ENCODE measurements at places on chromosomes 5 and 9. TPM values are rescaled to one million over a fixed set of nuclear protein-coding genes. Genes with fewer than 3 reads are reported as not detected.

GRCh38 chr9:37428345-37428744 lies 5.8 kb downstream of the GRHPR start:
- no peaks in the 10 kb centered on the region for H3K4me1 ChIP-seq
- no peak for DNase-seq
- H3K36me3 ChIP-seq = peaks cover 2% of the 10 kb centered on the region
- no peak overlapping the region for H3K4me3 ChIP-seq
- no peak overlapping the region for H3K27ac ChIP-seq

The GABRA6 gene
- not detected for total RNA-seq

DNA sequence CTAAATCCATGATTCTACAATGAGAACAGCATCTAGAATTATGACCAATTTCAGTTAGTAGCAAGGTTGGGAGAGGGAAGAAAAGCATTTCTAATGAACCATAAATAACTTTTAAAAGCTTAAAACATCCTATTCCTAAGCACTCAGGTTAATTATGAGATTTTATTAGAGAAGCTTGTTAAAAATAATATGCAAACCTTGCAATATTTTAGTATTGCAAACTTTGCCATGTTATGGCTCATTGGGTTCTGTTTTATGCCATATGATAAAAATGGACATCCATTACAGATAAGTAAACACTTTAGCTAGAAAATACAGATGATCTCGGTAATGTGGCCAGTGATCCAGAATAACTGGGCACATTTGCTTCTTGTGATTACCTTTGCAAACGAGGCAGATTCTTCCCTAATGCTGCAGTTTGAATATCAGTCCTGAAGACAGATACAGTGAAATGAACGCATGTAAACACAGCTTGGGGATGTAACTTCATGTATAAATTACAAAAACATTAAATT lies 447.0 kb downstream of the PLK2 start:
- no peaks in the 10 kb centered on the region for H3K36me3 ChIP-seq
- H3K4me3 ChIP-seq = no peak overlapping the region
- no peaks in the 10 kb centered on the region for H3K4me1 ChIP-seq
- H3K27me3 ChIP-seq = no peaks in the 10 kb centered on the region

DNA sequence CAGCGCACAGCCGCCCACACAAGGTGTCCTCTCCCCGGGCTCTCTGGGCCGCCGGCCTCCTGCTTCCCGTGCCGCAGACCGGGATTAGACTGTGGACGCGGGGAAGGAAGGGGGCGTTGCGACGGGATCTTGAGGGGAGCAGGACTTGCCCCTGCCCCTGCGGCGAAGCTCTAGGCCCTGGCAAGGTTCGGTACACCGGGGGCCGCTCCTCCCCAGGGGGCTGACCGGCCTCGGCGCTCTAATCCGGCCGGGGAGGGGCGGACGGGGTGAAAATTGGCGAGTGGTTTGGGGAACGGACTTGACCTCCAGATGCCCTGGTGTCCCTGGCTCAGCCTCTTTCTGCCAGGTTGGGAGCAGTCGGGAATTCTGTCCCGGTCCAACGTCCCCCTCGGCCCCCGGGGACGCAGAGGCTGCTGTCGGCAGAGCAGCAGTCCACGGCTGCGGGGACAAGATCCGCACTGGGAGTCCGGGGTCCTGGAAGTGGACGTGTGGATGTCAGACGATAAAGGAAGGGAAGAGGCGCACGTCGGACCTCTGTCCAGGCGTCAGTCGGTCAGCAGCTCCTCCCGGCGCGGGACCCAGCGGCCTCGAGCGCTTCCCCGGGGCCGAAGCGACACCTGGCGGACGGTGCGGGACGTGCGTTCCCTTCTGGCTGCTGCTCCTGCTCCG lies 1.9 kb upstream of the CNTFR start:
- DNase-seq = peak; percentile 94
- H3K4me1 ChIP-seq = peaks cover 4% of the 10 kb centered on the region
- H3K36me3 ChIP-seq = no peaks in the 10 kb centered on the region
- H3K4me3 ChIP-seq = peak overlapping the region; percentile 39
- peaks cover 14% of the 10 kb centered on the region for H3K27me3 ChIP-seq
- H3K27ac ChIP-seq = no peak overlapping the region

DNA sequence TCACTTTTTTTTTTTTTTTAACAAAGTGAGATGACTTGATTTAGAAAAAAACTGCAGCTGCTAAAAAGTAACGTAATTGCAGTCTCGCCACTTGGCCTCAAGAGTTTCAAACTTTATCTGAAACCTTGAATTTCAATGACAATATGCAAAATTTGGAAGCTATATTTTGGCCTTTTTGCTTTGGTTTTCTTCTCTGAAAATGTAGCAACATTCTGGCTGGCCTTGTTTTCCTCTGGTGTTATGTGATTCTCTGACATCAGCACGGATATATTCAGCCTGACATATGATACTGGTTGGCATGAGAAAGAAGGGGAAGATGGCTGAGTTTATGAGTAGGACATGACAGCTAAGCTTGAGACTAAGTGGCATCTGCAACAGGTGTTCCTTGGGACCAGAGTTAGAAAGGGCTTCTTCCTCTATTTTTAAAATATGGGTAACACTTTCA lies 136.5 kb downstream of the MEF2C start:
- H3K27me3 ChIP-seq = no peaks in the 10 kb centered on the region
- H3K36me3 ChIP-seq = no peaks in the 10 kb centered on the region
- H3K4me3 ChIP-seq = no peak overlapping the region
- H3K27ac ChIP-seq = no peak overlapping the region

The SLC31A1 gene
- 19.5 TPM for total RNA-seq

DNA sequence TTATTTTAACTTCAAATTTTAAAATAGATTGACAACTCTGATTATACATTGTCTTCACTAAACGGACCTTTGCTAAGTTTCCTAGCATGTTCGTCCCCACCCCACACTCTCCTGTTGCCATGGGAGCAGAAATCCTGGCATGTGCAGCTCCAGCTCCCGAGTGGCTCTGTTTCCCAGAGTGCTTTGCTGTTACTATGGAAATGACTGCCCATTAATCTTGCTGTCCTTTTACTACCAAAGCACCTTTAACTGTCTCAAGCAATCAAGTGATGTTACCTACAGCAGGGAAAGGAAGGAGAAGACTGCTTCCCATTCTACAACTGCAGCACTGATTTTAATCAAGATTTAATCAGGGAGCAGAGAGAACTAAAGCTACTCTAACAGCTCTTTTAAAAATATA lies 212.0 kb upstream of the KIF2A start:
- H3K36me3 ChIP-seq = no peaks in the 10 kb centered on the region
- no peak for DNase-seq
- H3K27ac ChIP-seq = no peak overlapping the region
- H3K27me3 ChIP-seq = no peaks in the 10 kb centered on the region

GRCh38 chr9:2424619-2425033 lies 197.0 kb upstream of the VLDLR start:
- H3K4me1 ChIP-seq = peaks cover 2% of the 10 kb centered on the region
- no peak overlapping the region for H3K4me3 ChIP-seq
- H3K36me3 ChIP-seq = no peaks in the 10 kb centered on the region

The PDGFRB gene
- total RNA-seq = 104 TPM

GRCh38 chr9:14350754-14351153 lies 36.8 kb upstream of the NFIB start:
- no peak overlapping the region for H3K27ac ChIP-seq
- H3K4me3 ChIP-seq = no peak overlapping the region
- H3K36me3 ChIP-seq = no peaks in the 10 kb centered on the region
- DNase-seq = no peak

DNA sequence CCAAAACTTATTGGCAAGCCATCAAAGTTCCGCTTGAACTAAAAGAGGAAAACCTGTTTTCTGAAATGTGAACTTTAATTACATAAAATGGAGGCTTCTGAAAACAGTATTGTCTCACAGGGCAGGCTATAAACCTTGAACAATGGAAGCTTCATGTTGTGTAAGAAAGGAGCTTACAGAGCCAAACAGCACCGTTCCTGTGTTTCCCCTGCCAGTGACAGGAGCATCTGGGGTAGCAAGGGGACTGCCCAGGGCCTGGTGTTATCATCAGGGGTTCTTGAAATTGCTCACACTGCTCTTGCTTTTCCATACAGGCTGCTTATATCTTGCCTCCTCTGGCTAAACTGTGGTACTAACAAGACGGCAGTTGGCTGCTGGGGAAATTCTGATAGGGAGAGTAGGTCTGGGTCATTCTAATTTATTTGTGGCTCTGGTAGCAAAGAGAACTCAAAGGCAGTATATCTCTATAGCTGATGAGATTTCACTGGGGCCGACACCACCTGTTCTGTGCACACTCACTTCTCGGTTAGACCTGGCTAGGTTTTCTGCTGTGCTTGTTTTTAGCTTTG lies 40.4 kb downstream of the BASP1 start:
- H3K4me3 ChIP-seq = no peak overlapping the region
- H3K27me3 ChIP-seq = no peaks in the 10 kb centered on the region
- no peaks in the 10 kb centered on the region for H3K4me1 ChIP-seq
- DNase-seq = no peak

DNA sequence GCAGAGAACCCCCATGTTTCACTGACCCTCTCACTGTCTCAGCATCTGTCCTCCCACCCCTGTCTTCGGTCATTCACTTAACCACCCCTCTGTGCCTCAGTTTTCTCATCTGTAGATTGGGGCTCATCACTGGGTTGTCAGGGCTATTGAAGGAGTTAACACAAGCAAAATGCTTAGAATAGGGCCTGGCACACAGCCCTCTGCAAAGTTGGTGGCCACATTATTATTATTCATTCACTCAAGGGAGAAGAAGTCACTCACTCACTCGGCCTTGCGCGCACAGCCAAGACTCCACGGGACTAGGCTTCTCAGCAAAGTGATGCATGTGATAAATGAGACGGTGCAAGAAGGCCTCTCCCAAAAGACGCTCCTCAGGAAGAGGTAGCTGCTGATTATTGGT lies 8.0 kb downstream of the PDGFRB start:
- peak overlapping the region; percentile 51 for H3K27ac ChIP-seq
- H3K36me3 ChIP-seq = no peaks in the 10 kb centered on the region
- no peak overlapping the region for H3K4me3 ChIP-seq
- no peaks in the 10 kb centered on the region for H3K4me1 ChIP-seq
- H3K27me3 ChIP-seq = no peaks in the 10 kb centered on the region

- no peaks in the 10 kb centered on the region for H3K36me3 ChIP-seq
- H3K27me3 ChIP-seq = no peaks in the 10 kb centered on the region
- no peak overlapping the region for H3K27ac ChIP-seq
- H3K4me3 ChIP-seq = no peak overlapping the region
- DNase-seq = no peak
These were observed 46.8 kb downstream of the FYB1 start for GRCh38 chr5:39172593-39172992.

DNA sequence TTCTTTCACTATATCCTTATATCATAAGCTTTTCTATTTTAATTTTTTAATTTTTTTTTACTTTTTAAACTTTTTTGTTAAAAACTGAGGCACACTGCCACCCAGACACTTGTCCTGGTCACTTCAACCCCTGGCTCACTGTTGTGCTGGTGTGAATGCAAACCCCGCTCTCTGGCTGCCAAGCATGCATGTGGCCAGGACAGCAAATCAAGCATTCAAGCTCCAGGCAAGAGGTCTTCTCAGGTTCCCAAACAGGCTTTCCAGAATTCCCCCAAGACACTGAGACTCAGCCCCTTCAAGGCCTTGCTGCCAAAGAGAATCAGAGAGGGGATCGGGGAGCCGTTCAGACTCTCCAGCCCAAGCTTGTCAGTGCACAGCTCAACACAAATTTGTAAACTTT lies 139.9 kb downstream of the FANCC start:
- H3K27me3 ChIP-seq = no peaks in the 10 kb centered on the region
- no peaks in the 10 kb centered on the region for H3K4me1 ChIP-seq
- H3K4me3 ChIP-seq = no peak overlapping the region
- no peaks in the 10 kb centered on the region for H3K36me3 ChIP-seq
- H3K27ac ChIP-seq = no peak overlapping the region

GRCh38 chr5:79456890-79457583 lies 56.9 kb downstream of the HOMER1 start:
- no peak for DNase-seq
- H3K27me3 ChIP-seq = no peaks in the 10 kb centered on the region
- no peaks in the 10 kb centered on the region for H3K36me3 ChIP-seq
- no peak overlapping the region for H3K27ac ChIP-seq
- H3K4me1 ChIP-seq = no peaks in the 10 kb centered on the region

- no peaks in the 10 kb centered on the region for H3K4me1 ChIP-seq
- no peak for DNase-seq
- no peaks in the 10 kb centered on the region for H3K36me3 ChIP-seq
- H3K27me3 ChIP-seq = no peaks in the 10 kb centered on the region
- H3K4me3 ChIP-seq = no peak overlapping the region
These were observed 45.5 kb upstream of the ANKRD33B start for GRCh38 chr5:10518347-10518746.

- no peak overlapping the region for H3K27ac ChIP-seq
- H3K36me3 ChIP-seq = no peaks in the 10 kb centered on the region
- H3K4me1 ChIP-seq = peaks cover 2% of the 10 kb centered on the region
- no peak overlapping the region for H3K4me3 ChIP-seq
These were observed 17.1 kb downstream of the IER5L start for GRCh38 chr9:129160712-129161533.

- H3K4me1 ChIP-seq = no peaks in the 10 kb centered on the region
- H3K36me3 ChIP-seq = no peaks in the 10 kb centered on the region
- no peaks in the 10 kb centered on the region for H3K27me3 ChIP-seq
- H3K4me3 ChIP-seq = no peak overlapping the region
These were observed 542.3 kb downstream of the PSAT1 start for GRCh38 chr9:78839252-78839651.

The NINJ1 gene
- 56.3 TPM for total RNA-seq

The CDO1 gene
- 3.0 TPM for total RNA-seq

- DNase-seq = peak; percentile 24
- peaks cover 29% of the 10 kb centered on the region for H3K36me3 ChIP-seq
These were observed 48.3 kb downstream of the IARS1 start for GRCh38 chr9:92245005-92245797.

DNA sequence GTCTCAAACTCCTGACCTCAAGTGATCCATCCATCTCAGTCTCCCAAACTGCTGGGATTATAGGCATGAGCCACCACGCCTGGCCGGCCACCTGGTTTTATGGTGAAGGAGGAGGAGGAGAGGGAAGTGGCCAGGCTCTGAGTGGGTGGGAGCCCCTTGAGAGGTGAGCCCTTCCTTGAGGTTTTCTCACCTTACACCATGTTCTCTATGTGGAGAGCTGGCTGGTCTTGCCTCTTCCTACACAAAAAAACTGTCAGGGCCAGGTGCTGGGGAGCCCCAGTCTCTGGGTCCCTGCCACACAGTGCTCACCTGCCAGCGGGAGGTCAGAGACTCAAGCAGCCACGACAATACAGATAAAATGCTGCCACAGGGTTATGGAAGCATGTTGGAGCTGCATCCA lies 18.1 kb downstream of the SWI5 start:
- no peaks in the 10 kb centered on the region for H3K4me1 ChIP-seq
- no peak overlapping the region for H3K27ac ChIP-seq
- H3K36me3 ChIP-seq = no peaks in the 10 kb centered on the region
- H3K27me3 ChIP-seq = no peaks in the 10 kb centered on the region

GRCh38 chr5:149273950-149274349 lies 2.3 kb downstream of the AFAP1L1 start:
- H3K4me3 ChIP-seq = no peak overlapping the region
- H3K27me3 ChIP-seq = peaks cover 2% of the 10 kb centered on the region
- no peak overlapping the region for H3K27ac ChIP-seq
- DNase-seq = no peak
- H3K4me1 ChIP-seq = no peaks in the 10 kb centered on the region

Data from kidney (tissue), 22 donors.